RPMI8226 (cell line): ENCODE measurements at places on chromosomes 7 and 10.

- DNase-seq, result peak; percentile 42
Measured at GRCh38 chr7:23472046-23472445, 1.8 kb upstream of the IGF2BP3 start.

- no peak for DNase-seq
Measured at GRCh38 chr7:94129443-94130140, 125.4 kb upstream of the BET1 start.

DNA sequence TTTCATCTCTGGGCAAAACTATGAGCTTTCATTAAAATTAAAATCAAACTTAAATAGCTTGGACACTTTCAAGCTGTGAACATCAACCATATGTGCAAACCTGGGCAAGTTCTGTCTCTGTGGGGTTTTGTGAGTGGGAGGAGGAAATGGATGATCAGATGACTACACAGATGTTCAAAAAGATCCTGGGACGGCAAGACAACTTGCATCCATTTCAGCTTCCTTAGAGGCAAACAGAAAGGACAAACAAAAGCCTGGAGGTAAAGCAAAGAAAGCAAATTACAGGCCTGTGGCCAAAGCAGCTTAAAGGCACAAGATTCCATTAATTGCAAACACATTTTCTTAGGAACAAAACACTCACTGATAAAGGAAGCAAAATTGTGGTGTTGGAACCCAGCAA, 222.2 kb downstream of the NEBL start:
- DNase-seq, result no peak

DNA sequence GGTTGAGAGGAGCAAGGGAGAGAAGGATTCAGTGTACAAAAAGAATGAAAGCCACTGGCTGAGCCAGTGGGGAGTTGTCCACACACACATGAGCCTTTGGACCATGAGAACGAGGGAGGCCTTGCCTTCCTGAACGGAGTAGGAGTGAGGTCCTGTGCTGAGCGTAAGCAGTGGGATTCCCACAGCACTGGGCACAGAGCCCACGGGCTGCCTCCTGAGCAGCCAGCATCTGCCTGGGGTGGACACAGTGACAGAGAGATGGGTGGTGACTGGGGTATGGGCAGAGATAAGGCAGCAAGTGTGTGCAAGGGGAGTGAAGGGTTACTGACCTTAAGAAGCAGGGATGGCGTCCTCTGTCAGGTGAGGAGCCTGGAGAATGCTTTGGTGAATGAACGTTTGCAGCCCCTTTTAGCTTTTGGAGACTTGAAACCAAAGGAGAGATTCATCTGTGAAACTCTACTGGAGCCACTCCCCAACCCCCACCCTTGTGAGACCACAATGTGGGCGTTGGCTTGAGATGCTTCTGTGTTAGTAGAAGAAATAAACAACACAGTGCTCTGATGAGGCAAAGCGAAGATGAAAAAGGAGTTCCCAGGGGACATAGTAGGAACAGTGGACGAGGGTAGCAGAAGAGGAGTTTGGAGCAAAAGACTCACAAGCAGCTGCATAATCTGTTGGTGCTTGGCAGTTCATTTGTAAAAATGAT, 56.5 kb downstream of the FIGNL1 start:
- DNase-seq, result no peak

DNA sequence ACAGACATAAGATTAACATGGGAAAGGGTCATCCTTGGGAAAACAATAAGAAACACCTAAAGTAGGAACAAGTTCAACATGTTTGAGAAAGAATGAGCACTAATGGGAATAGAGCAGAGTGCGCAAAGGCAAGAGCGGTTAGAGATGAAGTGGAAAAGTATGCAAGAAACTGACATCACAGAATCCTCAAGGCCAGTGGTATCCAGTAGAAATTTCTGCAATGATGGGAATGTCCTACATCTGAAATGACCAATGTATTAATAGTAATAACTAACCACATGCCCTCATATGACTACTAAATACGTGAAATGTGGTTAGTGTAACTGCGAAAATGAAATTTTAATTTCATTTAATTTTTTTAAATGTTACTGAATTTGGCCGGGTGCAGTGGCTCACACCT, 54.8 kb downstream of the TFEC start:
- no peak for DNase-seq

DNA sequence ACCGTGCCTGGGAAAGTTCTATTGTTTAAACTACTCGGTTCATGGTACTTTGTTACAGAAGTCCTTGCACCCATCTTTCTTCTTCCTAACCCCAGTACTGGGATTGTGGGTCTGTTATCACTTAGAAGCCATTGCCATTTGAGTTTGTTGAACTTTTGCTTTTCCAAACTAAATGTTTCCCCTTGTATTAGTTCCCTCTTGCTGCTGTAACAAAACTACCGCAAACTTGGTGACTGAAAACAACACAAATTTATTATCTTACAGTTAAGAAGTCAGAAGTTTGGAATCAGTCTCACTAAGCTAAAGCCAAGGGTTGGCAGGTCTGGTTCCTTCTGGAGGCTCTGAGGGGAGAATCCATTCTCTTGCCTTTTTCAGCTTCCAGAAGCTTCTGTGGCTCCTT, 6.9 kb upstream of the LAMB4 start:
- no peak for DNase-seq

GRCh38 chr10:32906595-32906994, 51.4 kb downstream of the ITGB1 start:
- no peak for DNase-seq

DNA sequence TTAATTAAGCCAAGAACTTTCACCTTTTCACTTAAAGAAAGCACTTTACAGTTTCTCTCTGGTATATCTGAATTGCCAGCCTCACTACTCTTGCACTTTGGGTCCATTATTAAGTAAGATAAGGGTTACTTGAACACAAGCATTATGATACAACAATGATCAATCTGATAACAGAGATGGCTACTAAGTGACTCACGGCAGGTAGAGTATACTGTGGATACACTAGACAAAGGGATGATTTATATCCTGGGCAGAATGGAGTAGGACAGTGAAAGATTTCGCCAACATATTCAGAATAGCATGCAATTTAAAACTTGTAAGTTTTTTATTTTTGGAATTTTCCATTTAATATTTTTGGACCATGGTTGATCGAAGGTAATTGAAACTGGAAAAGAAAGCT, 34.3 kb upstream of the ITGB8 start:
- DNase-seq, result no peak

DNA sequence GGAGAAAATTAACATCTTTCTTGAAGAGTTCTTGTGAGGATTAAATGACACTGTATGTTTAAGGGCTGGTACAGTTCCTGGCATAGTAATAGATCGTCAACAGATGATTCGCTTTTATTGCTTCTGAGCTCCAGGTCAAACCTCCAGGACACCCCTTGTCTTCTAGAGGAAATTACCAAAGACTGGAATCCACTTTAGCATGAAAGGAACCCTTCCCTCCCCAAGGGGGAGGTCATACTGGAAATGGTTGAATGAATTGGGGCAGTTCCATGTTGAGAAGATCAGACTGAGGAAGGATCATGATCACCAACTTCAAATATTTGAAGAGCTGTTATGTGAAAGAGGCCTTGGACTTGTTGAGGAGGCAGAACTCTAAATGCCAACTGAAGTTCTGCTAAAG, 8.9 kb downstream of the NFE2L3 start:
- no peak for DNase-seq

- DNase-seq, result no peak
Measured at GRCh38 chr7:41970941-41971340, 266.1 kb downstream of the GLI3 start.

- no peak for DNase-seq
Measured at GRCh38 chr10:125068406-125068805, 92.0 kb downstream of the CTBP2 start.

DNA sequence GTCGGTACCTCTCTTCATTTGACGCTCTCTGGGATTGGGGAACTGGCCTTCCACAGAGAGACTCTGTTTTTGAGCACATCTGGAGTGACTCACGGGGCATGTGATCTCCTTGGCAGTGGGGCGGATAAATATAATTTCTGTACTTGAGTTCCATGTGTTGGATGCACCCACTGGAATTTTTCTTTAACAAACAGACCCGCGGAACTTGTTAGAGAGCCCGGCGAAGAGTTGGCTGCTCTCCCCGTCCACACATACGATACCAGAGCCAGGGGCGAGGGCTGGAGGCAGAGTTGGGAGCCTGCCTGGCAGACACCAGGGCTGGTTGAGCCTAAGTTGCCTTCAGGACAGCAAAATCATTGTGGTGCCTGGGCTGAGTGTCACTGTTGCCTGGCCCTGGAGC, at the start of gene FAM180A:
Gene FAM180A, minus strand, starts transcription at position 44 of the 400 bp plus-strand sequence. CDS start 233 bp downstream, outside the sequence.
- DNase-seq, result no peak

- DNase-seq, result no peak
Measured at GRCh38 chr10:77823811-77824542, 102.6 kb downstream of the DLG5 start.

DNA sequence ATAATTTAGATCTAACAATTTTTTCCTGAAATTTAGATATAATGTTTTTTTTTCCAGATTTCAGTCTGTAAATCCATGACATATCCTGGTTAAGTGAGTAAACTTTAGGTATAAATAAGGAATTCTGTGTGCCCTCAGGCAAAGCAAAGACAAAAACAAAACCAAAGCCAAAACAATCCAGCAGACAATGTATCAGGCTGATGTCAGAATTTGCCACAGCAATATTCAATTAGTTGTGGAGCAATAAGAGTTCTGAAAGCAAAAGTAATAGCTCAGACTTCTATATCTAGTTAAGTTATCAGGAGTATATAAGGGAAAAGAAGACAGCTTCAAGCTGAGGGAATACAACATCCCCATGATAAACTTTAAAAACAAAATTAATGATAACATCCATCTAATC, 82.0 kb downstream of the MKX start:
- DNase-seq, result no peak

- DNase-seq, result peak; percentile 45
Measured at GRCh38 chr7:150975536-150976319, 2.4 kb downstream of the KCNH2 start.

GRCh38 chr7:27518561-27519350, 143.9 kb downstream of the HIBADH start:
- DNase-seq, result no peak

DNA sequence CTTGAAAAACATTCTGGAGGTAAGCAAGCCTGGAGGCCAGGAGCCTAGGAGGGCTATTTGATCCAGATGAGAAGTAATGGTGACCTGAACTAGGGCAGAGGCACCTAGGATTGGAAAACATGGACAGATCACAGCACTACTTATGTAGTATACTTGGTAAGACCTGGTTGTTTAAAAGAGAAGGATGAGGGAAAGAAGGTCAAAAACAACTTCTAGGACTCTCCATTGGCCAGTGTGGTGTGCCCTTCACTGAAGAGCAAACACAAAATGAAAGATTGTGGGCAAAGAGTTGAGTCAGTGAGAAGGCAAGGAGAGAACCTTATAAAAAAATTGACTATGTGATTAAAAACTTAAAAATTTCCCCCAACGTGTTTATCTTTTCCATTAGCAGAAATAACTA, 14.3 kb downstream of the ANKRD1 start:
- no peak for DNase-seq

- no peak for DNase-seq
Measured at GRCh38 chr7:27860800-27861199, 120.8 kb downstream of the TAX1BP1 start.

GRCh38 chr10:10826125-10826524, 191.5 kb upstream of the CELF2 start:
- no peak for DNase-seq

- no peak for DNase-seq
Measured at GRCh38 chr7:132387596-132387995, 188.7 kb downstream of the PLXNA4 start.

- DNase-seq, result peak; percentile 60
Measured at GRCh38 chr7:135508883-135509588, 866 bp downstream of the CNOT4 start.

DNA sequence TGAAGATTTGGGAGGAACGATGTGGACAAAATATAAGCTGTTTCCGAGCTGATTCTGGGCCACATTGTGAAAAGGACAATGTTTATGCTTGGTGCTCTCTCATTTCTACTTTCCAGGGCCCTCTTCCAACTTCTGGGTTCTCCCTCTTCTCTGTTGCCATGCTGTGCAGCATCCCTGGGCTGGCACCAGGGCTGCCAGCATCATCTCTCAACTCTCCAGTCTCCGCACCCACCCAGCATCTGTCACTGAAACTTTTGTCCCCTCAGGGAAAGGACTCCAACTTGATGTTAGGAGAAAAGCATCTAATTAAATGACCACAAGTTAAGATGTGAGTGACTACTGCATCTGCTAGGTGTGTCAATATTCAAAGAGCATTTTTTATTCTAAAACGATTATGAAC, 26.7 kb downstream of the CFAP58 start:
- DNase-seq, result no peak

DNA sequence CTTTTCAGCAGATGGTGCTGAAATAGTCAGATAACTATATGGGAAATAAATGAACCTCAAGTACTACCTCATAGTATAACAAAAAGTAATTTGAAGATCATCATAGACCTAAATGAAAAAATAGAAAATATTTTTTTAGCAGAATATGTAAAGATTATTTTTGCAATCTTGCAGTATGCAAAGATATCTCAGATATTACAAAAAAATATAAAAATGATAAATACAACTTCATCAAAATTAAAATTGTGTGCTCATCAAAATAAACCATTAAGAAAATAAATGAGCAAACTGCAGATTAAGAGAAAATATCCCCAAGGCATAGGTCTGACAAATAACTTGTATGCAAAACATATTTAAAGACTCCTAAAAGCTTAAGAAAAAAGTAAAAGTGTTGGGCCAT, 83.4 kb upstream of the KCND2 start:
- no peak for DNase-seq

GRCh38 chr7:148975896-148976295, 52.4 kb downstream of the PDIA4 start:
- peak; percentile 40 for DNase-seq

DNA sequence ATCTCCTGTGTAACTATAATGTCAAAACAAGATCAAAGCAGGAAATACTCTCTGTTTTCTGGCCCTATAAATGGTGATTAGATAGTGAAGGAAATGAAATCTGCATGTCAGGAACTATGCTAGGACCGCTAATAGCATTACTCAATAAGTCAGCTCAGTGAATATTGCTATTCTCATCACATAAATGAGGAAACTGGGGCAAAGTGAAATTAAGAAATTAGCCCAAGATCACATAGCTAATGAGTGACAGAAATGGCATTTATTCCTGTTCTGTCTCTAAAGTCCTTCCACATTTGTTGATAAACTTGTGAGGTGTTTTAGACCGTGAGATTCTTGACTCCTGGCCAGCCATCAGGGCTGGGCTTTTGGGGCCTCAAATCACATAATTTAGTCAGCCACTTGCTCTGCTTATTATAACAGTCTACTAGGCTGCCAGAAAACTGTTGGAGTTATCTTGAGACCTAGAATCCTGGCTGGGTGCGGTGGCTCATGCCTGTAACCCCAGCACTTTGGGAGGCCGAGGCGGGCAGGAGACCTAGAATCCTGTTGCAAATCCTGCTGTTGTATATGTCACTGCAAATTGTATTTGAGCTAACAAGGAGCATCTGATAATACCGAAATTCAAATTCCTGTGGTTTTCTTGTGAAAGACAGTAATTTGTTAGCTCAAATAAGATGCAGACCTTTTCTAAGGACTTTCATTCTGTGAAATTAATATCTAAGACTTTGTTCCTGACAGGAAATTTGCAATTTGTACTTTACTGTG, 66.5 kb upstream of the SHTN1 start:
- DNase-seq, result no peak

GRCh38 chr10:83886871-83887270, 252.4 kb upstream of the GHITM start:
- no peak for DNase-seq

GRCh38 chr7:102096706-102097427, 189.8 kb upstream of the SH2B2 start:
- no peak for DNase-seq
